ENCODE measurements at places on chromosomes 7 and 10. TPM values are rescaled to one million over a fixed set of nuclear protein-coding genes. Genes with fewer than 3 reads are reported as not detected.

DNA sequence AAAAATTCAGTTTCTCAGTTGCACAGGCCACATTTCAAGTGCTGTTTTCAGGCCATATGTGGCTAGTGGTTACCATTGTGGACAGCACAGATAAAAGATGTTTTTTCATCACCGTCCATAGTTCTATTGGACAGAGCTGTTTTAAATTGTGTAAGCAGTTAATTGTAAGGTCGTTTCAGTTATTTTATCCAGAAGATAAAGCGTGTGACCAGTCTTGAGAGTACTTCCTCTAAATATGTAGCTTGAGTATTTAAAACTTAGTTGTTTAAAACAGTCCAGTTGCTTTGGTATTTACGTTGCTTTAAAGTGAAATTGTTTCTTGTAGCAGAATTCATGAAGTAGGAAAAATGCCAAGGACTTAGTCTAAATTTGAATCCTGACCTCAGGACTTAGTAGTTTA, 66.9 kb downstream of the ZNRF2 start:
- H3K27ac ChIP-seq = no peak overlapping the region
- peaks cover 6% of the 10 kb centered on the region for H3K4me1 ChIP-seq
- no peak for DNase-seq
- H3K4me3 ChIP-seq = no peak overlapping the region
- no peaks in the 10 kb centered on the region for H3K36me3 ChIP-seq

DNA sequence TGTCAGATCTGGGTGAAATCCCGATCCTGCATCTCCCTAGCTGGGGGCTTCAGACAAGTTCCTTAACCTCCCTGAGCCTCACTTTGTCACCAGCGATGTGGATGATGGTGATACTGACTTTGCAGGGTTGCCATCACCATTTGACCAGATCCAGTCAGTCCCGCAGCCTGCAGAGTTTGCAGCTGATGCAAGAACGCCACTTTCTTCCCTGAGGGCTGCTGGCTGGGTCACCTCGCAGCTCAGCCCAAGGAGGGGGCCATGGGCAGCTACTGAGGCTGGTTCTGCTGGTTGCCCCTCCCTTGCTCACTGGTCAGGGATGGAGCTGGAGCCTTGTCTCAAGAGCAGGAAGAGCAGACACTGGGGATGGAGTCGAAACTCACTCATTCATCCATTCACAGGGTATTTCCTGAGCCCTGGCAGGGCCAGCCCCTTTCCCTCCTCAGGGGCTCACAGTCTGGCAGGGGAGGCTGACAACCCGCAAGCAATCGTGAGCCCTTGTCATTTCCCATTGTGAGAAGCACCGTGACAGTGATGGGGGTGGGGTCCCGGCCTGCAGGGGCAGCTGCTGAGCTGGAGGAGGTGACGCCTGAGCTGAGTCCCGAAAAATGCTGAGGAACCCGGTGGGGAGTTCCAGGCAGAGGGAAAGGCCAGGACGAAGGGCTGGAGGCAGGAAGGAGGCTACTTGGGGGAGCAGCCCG, 111.1 kb upstream of the TCF7L2 start:
- no peaks in the 10 kb centered on the region for H3K27me3 ChIP-seq
- no peak for DNase-seq
- H3K36me3 ChIP-seq = no peaks in the 10 kb centered on the region
- H3K4me1 ChIP-seq = peaks cover 47% of the 10 kb centered on the region
- H3K4me3 ChIP-seq = no peak overlapping the region

DNA sequence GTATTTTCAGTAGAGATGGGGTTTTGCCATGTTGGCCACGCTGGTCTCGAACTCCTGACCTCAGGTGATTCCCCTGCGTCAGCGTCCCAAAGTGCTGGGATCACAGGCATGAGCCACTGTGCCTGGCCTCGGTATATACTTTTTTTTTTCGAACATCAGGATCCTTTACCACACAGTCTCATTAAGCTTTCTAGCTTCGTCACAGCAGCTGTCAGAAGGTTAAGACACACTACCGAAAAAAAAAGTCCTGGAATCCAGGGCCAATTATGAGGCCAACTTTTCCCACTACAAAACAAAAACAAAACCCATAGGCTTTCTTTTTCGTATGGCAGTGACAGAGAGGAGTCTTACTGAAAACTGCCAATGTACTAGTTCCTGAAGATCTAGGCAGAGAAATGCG, 30.7 kb downstream of the ZC3HC1 start:
- H3K27ac ChIP-seq = no peak overlapping the region
- H3K36me3 ChIP-seq = no peaks in the 10 kb centered on the region
- H3K4me1 ChIP-seq = no peaks in the 10 kb centered on the region

GRCh38 chr7:40889099-40889498, 754.3 kb downstream of the SUGCT start:
- DNase-seq = no peak
- H3K27ac ChIP-seq = no peak overlapping the region
- H3K36me3 ChIP-seq = no peaks in the 10 kb centered on the region
- no peaks in the 10 kb centered on the region for H3K27me3 ChIP-seq
- H3K4me3 ChIP-seq = no peak overlapping the region

DNA sequence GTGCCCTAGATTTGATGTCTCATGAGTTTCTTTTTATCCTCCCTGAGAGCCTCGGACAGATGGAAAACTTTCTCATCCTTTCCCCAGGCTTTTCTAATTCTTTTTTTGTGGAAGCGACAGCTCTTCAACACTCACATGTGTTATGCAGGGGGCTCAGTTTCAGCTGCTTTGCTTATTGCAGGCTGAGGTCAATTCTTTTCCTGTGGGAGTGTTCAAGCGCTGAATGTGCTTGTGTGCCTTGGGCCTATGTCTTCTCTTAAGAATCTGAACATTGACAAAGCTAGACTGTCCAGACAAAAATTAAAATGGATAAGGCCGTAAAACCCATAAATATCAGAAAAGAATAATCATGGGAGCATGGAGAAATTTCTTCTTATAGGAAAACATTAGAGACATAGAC, 125.2 kb upstream of the STEAP4 start:
- H3K27ac ChIP-seq = no peak overlapping the region
- H3K27me3 ChIP-seq = no peaks in the 10 kb centered on the region
- H3K4me1 ChIP-seq = no peaks in the 10 kb centered on the region
- H3K36me3 ChIP-seq = no peaks in the 10 kb centered on the region
- no peak overlapping the region for H3K4me3 ChIP-seq
- no peak for DNase-seq

- no peak overlapping the region for H3K4me3 ChIP-seq
- no peak overlapping the region for H3K27ac ChIP-seq
- no peaks in the 10 kb centered on the region for H3K36me3 ChIP-seq
- no peaks in the 10 kb centered on the region for H3K27me3 ChIP-seq
- H3K4me1 ChIP-seq = peaks cover 67% of the 10 kb centered on the region
- no peak for DNase-seq
Observed at GRCh38 chr7:1046722-1047679, 2.7 kb downstream of the GPR146 start.

KAZALD1 gene
- total RNA-seq = 0.31 TPM

SH2D4B gene
- total RNA-seq = not detected

- no peak overlapping the region for H3K27ac ChIP-seq
- H3K4me3 ChIP-seq = no peak overlapping the region
- no peak for DNase-seq
- H3K4me1 ChIP-seq = peaks cover 16% of the 10 kb centered on the region
- H3K36me3 ChIP-seq = no peaks in the 10 kb centered on the region
- no peaks in the 10 kb centered on the region for H3K27me3 ChIP-seq
Observed at GRCh38 chr7:73555411-73555982, 2.0 kb downstream of the BCL7B start.

OR13A1 gene
- not detected for total RNA-seq

ZPBP gene
- total RNA-seq = not detected

DNA sequence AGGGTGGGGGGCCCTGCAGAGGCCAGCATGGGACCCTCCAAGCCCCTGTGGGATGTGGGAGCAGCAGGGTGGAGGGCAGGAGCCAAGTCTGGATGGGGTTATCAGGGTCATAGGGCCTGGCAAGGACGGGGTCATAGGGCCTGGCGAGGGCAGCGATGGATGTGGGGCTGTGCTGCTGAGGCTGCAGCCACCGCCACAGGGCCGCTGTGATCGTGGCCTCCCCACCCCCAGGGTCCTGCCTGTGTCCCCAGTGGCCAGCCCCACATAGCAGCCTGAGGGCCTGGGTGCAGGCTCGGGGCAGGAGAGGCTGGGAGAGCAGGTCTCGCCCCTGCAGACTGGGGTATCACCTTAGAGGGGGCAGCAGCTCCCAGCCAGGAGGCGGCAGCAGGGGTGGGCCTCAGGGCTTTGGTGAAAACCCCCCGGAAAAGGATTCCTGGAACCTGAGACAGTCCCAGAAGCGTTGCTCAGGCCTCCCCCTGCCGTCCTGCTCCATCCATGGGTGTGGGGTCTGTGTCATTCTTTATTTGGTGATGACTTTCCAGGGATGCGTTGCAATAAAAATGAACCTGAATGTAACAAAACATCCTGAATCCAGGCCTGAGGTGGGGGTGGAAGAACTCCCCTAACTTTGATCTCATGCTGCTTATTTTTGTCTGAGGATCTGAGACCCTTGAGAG, 107.3 kb upstream of the SHH start:
- H3K4me1 ChIP-seq = peaks cover 29% of the 10 kb centered on the region
- no peak overlapping the region for H3K4me3 ChIP-seq
- DNase-seq = peak; percentile 71
- no peaks in the 10 kb centered on the region for H3K36me3 ChIP-seq

- no peaks in the 10 kb centered on the region for H3K4me1 ChIP-seq
- H3K4me3 ChIP-seq = no peak overlapping the region
- peak overlapping the region; percentile 33 for H3K27ac ChIP-seq
Observed at GRCh38 chr10:124306922-124307371, 111.8 kb downstream of the OAT start.

- peak overlapping the region; percentile 46 for H3K27ac ChIP-seq
- H3K4me1 ChIP-seq = no peaks in the 10 kb centered on the region
- no peaks in the 10 kb centered on the region for H3K36me3 ChIP-seq
- peak overlapping the region; percentile 51 for H3K4me3 ChIP-seq
- no peaks in the 10 kb centered on the region for H3K27me3 ChIP-seq
Observed at GRCh38 chr7:33903791-33904680, 1.3 kb upstream of the BMPER start.

GNAI1 gene
- 14.6 TPM for total RNA-seq

GRCh38 chr7:21365866-21366624, 61.8 kb upstream of the SP4 start:
- H3K27ac ChIP-seq = no peak overlapping the region
- H3K4me1 ChIP-seq = no peaks in the 10 kb centered on the region
- H3K36me3 ChIP-seq = no peaks in the 10 kb centered on the region
- DNase-seq = no peak

NDUFB8 gene
- 97.6 TPM for total RNA-seq

DNA sequence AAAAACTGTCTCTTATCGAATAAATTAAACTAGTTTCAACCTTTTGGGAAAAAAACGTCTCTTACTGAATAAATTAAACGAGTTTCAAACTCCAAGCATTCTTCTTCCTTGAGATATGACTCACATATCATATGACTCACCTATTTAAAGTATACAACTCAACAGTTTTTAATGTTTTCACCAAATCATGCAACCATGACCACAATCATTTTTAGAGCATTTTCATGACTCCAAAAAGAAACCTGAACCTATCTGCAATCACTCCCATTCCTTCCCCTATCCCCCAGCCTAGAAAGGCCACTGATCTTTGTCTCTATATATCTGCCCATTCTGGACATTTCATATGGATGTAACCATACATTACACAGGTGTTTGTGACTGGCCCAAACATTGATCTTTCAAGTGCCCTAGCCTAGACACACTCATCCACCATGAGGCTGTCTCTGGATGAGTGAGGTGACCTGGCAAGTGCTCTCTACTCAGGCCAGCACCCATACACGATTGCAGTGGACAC, 115.3 kb downstream of the PIP4K2A start:
- H3K27ac ChIP-seq = no peak overlapping the region
- no peak for DNase-seq
- H3K4me3 ChIP-seq = no peak overlapping the region
- no peaks in the 10 kb centered on the region for H3K36me3 ChIP-seq

- no peaks in the 10 kb centered on the region for H3K4me1 ChIP-seq
- H3K36me3 ChIP-seq = no peaks in the 10 kb centered on the region
- H3K27me3 ChIP-seq = no peaks in the 10 kb centered on the region
- no peak overlapping the region for H3K27ac ChIP-seq
Observed at GRCh38 chr10:115321360-115321759, 228.2 kb downstream of the ATRNL1 start.

DNA sequence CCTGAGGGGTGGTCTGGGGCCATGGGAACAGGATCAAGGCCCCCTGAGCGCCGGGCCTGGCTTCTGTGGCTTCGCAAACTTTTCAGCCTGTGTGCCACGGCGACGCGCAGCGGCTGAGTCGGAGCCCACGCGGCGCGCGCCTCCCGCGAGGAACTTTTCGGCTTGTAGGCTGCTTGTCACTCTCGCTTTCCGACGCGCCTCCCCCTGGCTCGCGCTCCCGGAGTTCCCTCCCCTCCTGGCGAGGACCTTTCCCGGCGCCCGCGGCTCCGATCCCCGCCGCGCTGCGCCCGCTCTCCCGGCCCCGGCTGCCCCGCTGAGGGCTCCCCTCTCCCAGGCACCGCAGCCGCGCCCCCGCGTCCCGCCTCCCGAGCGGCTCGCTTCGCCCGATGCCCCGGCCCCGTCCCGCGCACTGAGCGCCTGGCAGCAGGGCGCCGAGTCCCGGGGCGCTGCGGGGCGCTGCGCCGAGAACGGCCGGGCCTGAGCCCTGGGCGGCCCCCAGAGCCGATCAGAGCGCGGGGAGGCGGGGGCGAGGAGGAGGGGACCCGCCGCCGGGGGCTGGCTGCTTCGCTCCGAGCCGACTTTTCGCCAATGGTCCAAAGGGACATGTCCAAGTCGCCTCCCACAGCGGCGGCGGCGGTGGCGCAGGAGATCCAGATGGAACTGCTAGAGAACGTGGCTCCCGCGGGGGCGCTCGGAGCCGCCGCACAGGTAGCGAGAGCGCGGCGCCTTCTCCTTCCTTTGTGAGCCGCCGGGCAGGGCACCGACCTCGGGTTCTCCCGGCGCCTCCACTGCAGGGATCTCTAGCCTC, at the start of gene CACNB2:
CACNB2 (plus strand) TSS at position 276 of the 808 bp plus-strand sequence.
- no peaks in the 10 kb centered on the region for H3K4me1 ChIP-seq
- no peak within 1 kb of the TSS for H3K27ac ChIP-seq
- no peaks in the 10 kb centered on the region for H3K36me3 ChIP-seq
- peak; percentile 37 for DNase-seq
- H3K4me3 ChIP-seq = peak within 1 kb of the TSS; percentile 33

GRCh38 chr7:34075523-34076370, 170.4 kb downstream of the BMPER start:
- no peak overlapping the region for H3K4me3 ChIP-seq
- no peak overlapping the region for H3K27ac ChIP-seq
- H3K36me3 ChIP-seq = no peaks in the 10 kb centered on the region
- no peak for DNase-seq
- no peaks in the 10 kb centered on the region for H3K4me1 ChIP-seq

VWA2 gene
- total RNA-seq = 0.06 TPM

DNA sequence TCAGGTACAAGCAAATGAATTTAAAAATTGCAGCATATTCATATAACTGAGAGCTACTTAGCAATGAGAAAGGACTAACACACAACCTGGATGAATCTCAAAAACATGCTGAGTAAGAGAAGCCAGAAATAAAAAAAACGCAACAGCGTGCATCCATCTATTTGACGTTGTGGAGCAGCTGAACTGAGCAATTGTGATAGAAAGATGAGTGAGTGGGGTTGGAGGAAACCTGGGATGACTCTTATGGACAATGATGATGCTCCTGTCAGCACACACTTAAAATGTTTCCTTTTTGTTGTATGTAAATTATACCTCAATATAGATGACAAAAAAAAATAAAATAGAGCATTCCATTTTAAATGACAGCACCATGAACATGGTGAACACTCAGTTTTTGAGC, 36.0 kb upstream of the AKR1E2 start:
- no peak overlapping the region for H3K4me3 ChIP-seq
- no peaks in the 10 kb centered on the region for H3K36me3 ChIP-seq
- no peaks in the 10 kb centered on the region for H3K27me3 ChIP-seq

MMP21 gene
- 0.25 TPM for total RNA-seq

GRCh38 chr7:106029451-106029850, 66.4 kb downstream of the CDHR3 start:
- no peak for DNase-seq
- no peak overlapping the region for H3K27ac ChIP-seq
- no peaks in the 10 kb centered on the region for H3K4me1 ChIP-seq
- H3K4me3 ChIP-seq = no peak overlapping the region
- no peaks in the 10 kb centered on the region for H3K27me3 ChIP-seq
- H3K36me3 ChIP-seq = no peaks in the 10 kb centered on the region

LIPM gene
- not detected for total RNA-seq

Measured in right lobe of liver (tissue), 6 donors.